Right ventricle myocardium superior (tissue), 1 donor: ENCODE measurements at places on chromosomes 2 and 18. TPM values are rescaled to one million over a fixed set of nuclear protein-coding genes. Genes with fewer than 3 reads are reported as not detected.

C2orf72 gene
- 0.05 TPM for total RNA-seq

DNER gene
- total RNA-seq, result 2.3 TPM

MYL12B gene
- 154 TPM for total RNA-seq

MRO gene
- 5.3 TPM for total RNA-seq

SERPINB13 gene
- not detected for total RNA-seq

DNA sequence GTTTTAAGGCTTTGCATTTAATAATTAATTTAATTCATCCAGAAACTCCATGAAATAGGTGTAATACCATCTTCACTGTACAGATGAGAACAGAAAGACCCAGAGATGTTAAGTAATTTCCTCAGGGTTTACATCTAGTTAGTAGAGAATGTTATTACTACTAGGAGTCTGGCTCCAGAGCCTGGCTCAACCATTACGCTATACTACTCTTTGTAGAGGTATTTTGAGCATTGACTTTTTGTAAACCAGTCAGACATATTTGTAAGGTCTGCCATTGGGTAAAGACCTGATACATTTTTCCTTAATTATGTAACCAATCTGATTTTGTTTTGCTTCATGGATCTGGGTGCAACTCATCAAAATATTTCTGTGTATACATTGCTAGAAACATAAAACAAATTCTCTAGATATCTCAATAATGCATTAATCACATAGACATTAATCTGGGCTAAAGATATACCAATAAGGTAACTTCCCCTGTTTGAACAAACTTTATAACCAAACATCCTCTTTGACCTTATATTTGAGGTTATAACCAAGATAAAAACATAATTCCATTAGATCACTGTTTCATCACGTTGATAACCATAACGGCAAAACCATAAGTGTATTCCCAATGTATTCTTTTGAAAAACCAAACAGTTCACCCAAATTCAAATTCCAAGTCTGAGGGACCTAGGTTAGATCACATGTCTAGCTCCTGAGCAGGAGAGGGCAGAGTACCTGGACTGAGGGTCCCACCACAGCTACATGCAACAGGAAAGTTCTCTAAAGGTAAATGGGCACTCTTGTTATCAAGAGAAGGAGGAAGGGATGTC, 135.0 kb downstream of the IKZF2 start:
- no peak for DNase-seq

- DNase-seq, result no peak
These were observed 14.2 kb downstream of the NIFK start for GRCh38 chr2:121722479-121722878.

DNA sequence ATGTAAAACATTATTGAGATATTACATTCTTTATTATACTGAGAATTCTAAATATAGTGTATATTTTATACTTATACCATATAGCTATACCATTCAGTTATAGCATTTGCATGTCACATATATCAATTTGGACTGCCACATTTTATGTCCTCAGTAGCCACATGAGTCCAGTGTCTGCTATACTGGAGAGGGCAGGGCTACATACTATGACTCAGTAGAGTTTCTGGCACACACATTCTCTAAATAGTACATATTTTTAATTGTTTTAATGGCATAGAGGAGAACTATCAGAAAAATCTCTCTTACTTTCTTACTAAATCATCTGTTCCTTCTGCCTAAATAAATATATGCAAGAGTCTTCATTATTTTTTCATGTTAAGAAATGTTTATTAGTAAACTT, 55.4 kb upstream of the COL5A2 start:
- no peak for DNase-seq

- DNase-seq, result no peak
These were observed 283.1 kb upstream of the CHAC2 start for GRCh38 chr2:53484531-53484930.

GRCh38 chr2:4628998-4629501, 925.7 kb downstream of the DCDC2C start:
- DNase-seq, result no peak

GRCh38 chr2:170554278-170554955, 160.7 kb upstream of the SP5 start:
- DNase-seq, result peak; percentile 43

DNA sequence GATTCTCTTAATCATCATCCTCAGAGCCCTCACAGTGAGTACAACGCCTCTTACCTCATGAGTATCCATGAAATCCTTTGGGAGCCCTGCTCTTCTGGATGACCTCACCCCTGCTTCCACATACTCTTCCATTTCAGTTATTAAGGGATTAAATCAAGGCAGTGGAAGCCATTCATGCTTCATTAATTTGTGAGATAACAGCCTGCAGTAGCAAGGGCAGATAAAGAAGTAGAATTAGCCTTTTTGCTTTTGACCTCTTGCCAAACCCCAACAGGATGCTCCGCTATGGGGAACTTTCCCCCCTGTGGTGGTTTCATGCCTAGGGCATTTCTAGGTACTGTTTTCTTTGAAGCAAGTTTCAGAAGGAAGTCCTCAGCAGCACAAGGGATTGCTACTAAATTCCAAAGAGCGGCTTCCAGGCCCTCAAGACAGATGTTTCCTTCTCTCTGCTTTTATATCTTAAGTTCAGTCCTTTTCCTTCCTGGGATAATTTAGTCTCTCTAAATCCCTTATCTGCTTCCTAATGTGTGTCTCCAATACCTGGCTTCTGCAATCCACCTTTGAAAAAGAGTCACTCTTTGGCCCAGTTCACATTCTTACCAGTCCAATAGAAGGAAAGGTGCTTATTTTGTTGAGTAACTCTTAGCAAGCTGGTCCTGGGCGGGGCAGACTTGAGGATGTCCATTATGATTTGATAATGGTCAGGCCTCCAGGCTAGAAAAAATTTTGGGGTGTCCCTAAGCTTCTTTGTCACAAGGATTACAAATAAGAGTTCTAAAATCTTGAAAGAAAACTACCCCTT, 76.9 kb downstream of the MYO1B start:
- DNase-seq, result no peak

DNA sequence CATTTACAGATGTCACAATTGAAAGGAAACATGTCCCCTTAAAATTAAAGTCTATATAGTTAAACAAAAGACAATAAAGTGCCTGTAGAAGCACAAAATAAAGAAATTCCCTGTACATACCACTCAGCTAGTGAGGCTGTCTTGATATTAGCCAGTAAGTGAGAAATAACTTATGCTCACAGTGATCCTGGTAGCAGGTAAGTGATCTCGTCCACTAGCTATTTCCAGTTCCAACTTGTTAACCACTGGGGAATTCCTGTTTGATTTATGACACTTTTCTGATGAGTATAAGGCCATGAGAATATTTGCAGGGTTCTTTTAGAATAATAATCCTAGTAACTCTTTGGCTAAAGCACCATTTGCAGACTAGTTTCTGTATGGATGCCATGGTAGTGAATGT, 127.9 kb upstream of the PGAP1 start:
- no peak for DNase-seq

- no peak for DNase-seq
These were observed 21.8 kb downstream of the METTL4 start for GRCh38 chr18:2549462-2549861.

- DNase-seq, result no peak
These were observed 22.0 kb upstream of the POLR1B start for GRCh38 chr2:112520234-112520783.

GRCh38 chr2:64839844-64840243, 149.4 kb upstream of the SLC1A4 start:
- DNase-seq, result no peak

- DNase-seq, result no peak
These were observed 99.3 kb upstream of the LRATD1 start for GRCh38 chr2:14533131-14533757.
